Fibroblast of upper back skin (primary cell): ENCODE measurements at places on chromosomes 1 and 21.

- DNase-seq = peak; percentile 88
These were observed 53.4 kb downstream of the TOMM20 start for GRCh38 chr1:235075048-235075776.

GRCh38 chr1:201827321-201828216 is 1.4 kb upstream of the IPO9 start:
- peak; percentile 13 for DNase-seq

DNA sequence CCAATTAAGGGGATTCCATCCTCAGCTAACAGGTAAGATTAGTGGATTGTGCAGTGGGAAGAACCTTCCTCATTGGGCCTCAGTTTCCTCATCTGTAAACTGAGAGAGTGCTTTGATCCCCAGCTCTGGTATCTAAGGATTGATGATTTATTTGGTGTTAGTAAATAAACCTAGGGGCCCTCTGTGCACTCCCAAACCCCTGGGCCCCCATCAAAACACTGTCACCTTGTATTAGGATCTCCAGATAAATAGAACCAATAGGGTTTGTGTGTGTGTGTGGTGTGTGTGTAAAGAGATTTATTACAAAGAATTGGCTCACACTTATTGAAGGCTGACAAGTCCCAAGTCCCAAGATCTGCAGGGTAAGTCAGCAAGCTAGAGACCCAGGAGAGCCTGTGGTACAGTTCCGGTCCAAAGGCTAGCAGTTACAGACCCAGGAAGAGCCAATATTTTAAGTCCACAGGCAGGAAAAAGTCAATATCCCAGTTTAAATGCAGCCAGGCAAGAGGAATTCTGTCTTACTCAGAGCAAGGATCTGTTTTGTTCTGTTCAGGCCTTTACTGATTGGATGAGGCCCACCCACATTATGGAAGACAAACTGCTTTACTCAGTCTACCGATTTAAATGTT is 11.0 kb upstream of the ELK4 start:
- DNase-seq = no peak

- DNase-seq = no peak
These were observed 59.5 kb downstream of the TRIM11 start for GRCh38 chr1:228347181-228347580.

DNA sequence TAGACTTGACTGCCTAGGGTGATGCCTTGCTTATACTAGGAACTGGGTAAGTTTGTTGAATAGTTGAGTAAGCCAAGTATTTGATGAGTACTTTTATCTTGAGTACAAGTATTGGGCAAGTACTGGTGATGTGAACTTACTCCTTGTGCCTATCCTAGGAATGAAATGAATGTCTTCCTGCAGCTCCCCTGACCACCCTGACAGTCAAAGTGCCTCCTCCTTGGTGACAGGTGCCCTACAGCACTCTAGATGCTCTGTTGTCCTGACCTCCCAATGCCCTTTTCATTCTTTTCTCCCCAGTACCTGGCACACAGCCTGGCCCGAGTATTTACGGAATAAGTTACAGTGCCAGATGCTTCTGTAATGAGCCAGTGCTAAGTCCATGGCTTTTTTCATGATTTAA is 25.5 kb downstream of the PCSK9 start:
- peak; percentile 40 for DNase-seq

- peak; percentile 41 for DNase-seq
These were observed 5.0 kb upstream of the SH3BGRL3 start for GRCh38 chr1:26274801-26275425.

DNA sequence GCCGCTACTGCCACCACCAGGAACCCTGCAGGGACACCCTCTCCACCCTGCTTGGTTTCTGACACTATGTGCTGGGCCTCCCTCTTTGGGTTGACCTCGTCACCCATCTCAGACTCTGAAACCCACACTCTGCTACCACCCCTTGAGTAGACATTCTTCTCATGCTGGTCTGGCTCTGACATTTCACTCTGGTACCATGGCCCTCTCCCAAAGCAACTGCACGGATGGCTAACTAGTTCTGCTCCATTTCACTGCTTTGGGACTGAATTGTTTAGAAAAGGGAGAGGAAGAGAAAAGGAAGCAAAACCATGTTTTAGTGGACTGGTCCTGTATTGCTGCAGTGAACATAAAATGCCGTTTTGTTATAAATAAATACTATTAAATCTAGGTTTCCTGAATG is 137.8 kb downstream of the KCNK2 start:
- DNase-seq = no peak

GRCh38 chr1:232384171-232384883 is 245.6 kb downstream of the SIPA1L2 start:
- no peak for DNase-seq

- DNase-seq = peak; percentile 70
These were observed 1.3 kb downstream of the POU2F1 start for GRCh38 chr1:167221738-167222610.

DNA sequence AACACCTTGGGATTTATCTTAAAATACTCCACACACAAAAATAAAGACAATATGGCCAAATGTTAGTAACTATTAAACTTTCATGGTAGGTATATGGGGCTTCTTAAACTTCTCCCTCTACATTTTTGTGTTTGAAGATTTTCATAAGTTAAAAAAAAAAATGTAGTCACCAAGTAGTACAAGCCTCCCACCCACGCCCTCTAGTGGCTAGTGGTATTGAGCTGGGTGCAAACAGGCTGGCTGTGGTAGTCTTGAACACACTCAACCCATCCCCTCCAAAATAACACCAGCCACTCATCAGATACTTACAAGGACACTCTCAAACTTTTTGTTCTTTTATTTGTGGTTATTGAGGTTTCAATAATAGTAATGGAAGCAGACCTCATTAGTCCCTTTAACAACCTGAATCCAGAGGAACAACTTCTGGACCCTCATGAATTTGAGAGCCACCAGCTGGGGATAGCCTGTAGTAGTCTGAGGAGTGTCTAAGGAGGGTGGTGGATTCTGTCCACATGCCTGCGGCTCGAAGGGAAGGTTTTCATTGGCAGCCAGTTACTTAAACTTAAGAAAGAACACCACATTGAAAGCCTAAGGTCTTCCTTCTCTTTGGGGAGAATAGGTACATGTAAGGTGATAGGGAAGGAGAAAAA is 15.6 kb downstream of the RD3 start:
- peak; percentile 73 for DNase-seq

GRCh38 chr1:242411901-242412300 is 112.6 kb downstream of the PLD5 start:
- no peak for DNase-seq

DNA sequence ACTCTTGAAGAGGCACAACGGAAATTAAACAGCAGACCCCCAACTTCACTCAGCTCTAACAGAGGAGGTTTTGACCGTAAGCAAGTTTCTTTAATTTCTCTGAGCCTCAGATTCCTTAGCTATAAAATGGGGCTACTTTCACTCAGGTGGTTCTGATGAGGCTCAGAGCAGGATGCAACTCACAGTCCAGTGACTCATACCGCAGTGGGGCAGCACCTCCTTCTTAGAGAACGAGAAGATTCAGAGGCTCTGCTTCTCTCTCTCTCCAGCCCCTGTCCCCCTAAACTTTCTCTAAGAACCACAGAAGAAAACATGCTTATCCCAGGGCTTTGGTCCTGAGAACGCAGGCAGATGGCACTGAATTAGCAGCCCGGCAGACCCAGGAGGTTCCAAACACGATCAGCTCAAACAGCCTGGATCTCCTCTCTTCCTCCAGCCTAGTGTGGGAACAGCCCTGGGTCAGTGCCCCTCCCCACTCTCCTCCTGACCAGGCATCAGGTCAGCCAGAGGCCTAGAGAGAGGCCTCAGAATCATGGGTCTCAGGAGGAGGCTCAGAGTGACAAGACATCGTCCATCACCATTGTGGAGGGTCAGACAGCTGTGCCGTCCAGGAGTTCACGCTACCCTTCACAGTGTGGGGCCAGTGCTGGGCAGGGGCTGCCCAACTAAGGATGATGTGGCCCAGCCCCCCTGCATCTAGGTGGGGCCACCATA is 433.0 kb downstream of the PTPRU start:
- no peak for DNase-seq

GRCh38 chr1:154968731-154969130 is 1.8 kb downstream of the SHC1 start:
- no peak for DNase-seq

DNA sequence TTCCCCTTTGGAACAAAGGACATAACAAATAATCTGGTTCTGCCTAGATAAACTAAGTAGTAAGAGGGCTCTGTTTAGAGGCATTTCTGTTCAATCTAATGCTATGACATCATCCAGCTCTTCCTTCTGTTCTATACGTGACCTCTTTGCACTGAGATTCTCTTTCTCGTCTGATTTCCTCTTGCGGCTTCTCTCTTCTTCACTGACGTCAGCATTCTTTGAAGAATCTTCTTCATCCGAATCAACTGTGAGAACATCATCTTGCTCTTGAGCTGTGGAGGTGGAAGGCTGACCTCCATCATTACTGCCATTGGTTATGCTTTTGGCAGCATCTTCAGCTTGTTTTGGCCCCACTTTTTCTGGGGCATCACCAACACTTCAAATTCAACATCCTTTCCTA is 130.4 kb downstream of the HS2ST1 start:
- DNase-seq = no peak

DNA sequence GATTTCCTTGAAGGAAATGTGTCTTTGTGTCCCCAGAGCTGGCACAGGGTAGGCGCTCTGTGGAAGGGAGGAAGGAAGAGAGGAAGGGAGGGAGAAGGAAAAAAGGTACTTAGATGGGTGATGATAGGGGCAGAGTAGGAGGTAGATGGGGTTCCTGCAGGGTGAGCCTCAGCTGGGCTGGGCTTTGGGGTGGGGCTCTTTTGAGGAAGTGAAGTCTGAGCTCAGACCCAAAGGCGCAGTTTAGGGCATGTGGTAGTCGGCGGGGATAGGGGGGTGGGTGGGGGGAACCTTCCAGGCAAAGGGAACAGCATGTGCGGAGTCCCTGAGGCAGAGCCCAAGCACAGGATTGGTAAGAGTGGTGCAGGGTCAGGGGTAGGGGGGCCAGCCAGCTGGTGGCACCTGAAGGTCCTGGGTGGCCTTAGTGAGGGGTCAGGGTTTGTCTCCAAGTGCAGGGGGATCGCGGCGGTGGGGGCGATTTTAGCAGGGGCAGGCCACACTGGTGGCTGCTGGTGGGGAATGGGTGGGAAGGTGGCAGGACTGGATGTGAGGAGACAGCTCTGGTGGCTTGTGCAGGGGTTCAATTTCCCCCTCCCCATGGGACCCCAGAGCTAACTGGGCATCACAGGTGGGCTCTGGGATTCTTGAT is 8.4 kb upstream of the HTR6 start:
- DNase-seq = no peak

DNA sequence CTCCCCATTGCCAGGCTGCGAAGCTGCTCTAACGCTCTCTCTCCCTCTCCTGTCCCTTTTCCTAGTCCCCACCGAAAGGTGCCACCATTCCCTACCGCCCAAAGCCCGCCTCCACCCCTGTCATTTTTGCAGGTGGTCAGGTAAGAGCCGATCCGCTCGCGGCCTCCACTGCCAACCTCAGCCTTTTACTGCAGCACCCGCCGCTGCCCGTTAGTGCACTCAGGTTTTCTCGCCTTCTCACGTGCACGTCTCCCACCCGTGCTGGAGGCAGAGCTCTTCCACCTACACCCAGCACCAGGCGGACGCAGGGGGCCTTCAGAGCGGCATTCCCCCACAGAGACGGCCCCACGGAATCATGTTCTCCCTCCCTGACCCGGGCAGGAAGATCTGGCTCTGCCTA is 67.7 kb upstream of the COL6A1 start:
- no peak for DNase-seq

DNA sequence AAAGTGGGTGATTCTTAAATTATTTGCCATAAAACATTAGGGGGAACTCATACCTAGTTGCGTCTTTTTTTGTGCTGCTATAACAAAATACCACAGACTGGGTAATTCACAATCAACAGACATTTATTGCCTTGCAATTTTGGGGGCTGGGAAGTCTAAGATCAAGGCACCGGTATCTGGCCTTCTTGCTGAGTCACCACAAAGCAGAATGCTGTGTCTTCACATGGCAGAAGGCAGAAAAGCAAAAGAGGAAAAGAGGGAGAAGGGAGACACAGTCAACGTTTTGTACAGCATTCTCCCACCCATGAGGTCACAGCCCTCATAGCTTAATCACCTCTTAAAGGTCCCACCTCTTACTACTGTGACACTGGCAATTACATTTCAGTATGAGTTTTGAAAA is 291.0 kb downstream of the CHRM3 start:
- no peak for DNase-seq

- no peak for DNase-seq
These were observed 100.0 kb downstream of the ETS2 start for GRCh38 chr21:38905752-38906151.

DNA sequence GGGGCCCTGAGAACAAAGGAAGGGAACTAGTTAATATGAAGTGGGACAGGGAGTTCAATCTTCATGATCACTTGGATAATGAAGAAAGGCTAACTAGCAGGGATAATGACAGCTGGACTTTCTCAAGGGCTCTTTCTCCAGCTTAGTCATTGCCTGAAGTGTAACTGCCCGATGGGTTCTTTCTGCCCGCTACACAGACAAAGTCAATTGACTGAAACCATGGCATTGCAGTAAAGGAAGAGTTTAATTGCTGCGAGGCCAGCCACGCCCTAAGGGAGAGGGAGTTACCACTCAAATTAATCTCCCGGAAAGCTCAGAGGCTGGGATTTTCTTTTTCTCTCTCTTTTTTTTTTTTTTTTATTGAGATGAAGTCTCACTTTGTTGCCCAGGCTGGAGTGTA is 16.6 kb upstream of the SLC2A5 start:
- DNase-seq = no peak

- DNase-seq = no peak
These were observed 172.0 kb downstream of the CDC7 start for GRCh38 chr1:91672601-91673161.

DNA sequence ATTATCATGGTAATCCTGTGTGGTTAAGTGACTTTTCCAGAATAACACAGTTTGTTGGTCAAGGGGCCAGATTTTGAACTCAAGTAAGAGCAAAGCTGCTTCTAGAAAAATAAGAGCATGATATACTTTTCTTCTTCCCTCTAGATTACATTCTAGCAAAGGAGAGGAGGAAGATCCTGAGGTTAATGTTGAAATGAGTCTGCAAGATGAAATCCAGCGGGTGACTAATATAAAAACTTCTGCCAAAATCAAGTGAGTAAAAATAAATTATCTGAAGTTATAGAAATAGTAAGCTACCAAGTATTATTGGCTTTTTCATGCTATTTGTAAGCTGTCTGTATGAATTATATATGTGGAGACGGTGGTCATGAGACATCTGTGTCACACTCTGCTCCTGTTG is 12.8 kb downstream of the WDR3 start:
- peak; percentile 26 for DNase-seq

- peak; percentile 80 for DNase-seq
These were observed 156.9 kb downstream of the DHRS3 start for GRCh38 chr1:12460911-12461621.

- no peak for DNase-seq
These were observed 5.2 kb downstream of the FCRL3 start for GRCh38 chr1:157695417-157695816.

GRCh38 chr1:14546416-14546815 is 52.1 kb upstream of the KAZN start:
- DNase-seq = no peak

DNA sequence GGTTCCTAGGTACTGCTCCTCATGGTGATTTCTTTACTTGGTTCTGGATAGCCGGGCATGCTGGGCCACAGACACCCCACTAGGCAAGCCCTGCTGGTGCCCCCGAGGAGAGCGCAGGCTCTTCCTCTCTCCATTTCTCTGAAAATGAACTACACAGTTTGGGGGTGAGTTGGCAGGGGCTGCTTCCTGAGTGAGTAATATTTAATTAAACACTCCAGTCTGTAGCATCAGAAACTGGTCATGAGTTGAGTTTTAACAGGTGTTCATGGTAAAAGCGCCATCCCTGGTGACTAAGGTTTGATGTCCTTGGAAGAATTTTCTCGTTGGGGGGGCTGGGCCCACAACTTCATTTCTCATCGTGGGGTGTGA is 1.7 kb downstream of the SPSB1 start:
- peak; percentile 82 for DNase-seq
